ENCODE measurements at places on chromosomes 16 and 17.

- no peak for DNase-seq
These were observed 37.4 kb downstream of the CLEC16A start for GRCh38 chr16:10981697-10982216.

DNA sequence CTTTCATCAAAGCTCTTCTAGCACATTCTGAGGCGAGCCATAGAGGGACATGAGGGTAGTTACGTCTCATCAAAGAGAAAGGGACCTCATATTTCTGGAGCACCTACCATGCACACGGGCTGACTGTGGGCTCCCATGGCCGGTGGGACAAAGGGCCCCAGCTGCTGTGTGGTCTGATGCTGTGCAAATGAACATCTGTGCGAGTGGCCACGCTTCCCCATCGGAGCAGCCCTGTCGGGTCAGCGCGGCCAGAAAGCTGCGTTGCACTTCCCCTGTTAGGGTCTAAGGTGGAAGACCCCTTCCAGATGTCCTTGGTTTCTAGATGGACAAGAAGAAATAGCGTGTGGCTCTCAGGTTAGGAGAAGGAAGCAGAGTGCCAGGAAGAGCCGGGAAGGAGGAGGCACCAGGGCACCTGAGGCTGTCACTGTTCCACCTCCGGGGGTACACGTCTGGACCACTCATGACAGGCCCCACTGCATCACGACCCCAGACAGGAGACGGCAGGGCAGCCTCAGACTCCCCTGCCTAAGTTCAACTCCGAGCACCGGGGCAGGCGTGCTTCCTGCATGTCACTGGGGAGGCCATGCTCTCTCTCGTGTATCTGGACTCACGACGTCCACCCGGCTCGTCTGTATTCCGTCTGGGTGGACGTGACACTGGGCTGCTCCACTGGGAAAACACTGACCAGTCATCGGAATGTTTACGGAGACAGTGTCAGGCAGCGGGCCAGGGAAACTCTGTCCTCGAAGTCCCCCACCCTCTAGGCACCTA is 8.5 kb upstream of the BAIAP2 start:
- DNase-seq: no peak

DNA sequence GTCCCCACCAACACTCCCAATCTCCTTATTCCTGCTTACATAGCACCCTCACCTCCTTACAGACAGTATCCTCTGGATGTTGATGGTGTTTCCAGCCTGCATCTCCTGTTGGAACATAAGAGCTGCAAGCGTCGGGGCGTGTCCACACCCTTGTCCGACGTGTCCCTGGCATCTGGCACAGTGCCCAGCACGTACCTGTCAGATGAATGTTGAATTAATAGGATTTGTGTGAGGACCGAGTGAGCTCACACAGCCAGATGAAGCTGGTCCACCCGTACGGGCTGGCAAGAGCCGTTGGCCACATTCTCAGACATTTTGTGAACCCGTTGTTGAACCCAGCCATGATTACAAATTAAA is 12.2 kb upstream of the CBX4 start:
- no peak for DNase-seq

DNA sequence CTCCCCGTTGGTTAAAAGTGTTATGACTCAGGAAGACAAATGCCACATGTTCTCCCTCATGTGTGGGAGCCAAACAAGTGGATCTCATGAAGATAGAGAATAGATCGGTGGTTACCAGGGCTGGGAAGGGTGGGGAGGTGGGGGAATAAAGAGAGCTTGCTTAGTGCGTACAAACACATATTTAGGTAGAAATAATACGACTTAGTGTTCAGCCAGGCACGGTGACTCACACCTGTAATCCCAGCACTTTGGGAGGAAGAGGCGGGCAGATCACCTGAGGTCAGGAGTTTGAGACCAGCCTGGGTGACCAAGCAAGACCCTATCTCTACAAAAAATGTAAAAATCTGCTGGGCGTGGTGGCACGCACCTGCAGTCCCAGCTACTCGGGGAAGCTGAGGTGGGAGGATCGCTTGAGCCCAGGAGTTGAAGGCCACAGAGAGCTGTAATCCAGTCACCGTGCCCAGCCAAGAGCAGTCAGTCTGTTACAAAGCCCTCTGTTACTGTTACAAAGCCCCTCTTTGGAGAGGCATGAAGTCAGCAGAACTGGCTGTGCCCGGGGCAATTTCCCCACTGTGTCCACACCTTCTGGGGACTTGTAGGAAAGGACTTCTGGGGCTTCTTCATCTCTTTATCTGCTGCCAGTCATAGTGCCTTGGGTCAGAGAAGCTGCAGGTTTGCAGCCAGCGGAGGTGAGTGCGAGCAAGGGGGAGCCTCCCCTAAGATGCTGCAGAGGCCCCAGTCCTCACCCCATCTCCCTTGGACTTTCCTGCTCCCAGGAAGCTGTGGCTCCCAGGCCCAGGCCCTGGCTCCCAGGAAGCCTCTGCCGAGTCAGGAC is 4.3 kb upstream of the ALDH3A1 start:
- DNase-seq: no peak

DNA sequence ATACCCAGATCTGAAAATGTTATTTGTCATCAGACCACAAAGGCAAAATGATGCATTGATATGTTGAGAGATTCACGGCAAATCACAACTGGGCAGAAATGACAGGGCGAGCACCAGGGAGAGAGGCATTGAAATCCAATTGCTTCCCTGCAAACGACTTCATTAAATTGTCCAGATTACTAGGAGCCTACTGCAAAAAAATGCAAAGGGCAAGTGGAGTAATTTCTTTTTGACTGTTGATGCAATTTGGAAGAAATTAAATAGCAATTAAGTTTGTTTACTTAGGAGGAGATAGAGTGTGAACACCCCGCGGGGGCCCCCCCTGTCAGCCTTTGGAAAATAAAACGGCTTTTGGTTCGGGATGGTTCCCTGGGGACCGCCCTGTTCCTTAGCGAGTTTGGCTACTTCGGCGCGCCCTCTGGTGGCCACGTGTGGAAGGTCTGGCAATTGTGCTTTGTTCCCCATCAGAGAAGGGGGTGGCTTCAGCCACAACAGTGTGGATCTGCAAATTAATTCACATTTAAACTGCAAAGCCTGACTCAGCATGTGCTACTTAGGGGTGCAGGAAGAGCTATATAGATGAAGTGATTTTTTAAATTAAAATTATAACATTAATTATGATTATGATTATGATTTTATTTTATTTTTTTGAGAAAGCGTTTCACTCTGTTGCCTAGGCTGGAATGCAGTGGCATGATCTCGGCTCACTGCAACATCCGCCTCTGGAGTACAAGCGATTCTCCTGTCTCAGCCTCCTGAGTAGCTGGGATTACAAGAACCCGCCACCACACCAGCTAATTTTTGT is 14.5 kb upstream of the TMC7 start:
- DNase-seq: peak; percentile 68

DNA sequence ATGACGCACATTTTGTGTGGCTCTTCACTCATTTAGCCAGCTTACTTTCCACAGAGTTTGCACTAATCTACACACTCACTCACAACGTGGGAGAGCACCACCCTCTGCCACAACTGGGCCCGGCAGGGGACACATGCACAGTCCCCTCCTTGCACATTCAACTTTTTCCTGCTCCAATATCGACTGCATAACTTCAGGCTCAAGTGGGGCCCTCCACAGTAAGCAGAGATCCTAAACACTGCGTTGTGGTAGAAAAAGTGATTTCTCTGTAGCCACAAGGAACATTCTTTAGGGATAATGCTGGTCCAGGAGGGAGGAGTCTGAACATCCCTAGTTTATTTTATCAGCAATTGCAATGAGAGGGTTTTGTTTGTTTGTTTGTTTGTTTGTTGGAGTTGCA is 40.0 kb downstream of the MRPS23 start:
- DNase-seq: no peak

- DNase-seq: no peak
These were observed 57.3 kb downstream of the ABCC12 start for GRCh38 chr16:48098472-48098871.

DNA sequence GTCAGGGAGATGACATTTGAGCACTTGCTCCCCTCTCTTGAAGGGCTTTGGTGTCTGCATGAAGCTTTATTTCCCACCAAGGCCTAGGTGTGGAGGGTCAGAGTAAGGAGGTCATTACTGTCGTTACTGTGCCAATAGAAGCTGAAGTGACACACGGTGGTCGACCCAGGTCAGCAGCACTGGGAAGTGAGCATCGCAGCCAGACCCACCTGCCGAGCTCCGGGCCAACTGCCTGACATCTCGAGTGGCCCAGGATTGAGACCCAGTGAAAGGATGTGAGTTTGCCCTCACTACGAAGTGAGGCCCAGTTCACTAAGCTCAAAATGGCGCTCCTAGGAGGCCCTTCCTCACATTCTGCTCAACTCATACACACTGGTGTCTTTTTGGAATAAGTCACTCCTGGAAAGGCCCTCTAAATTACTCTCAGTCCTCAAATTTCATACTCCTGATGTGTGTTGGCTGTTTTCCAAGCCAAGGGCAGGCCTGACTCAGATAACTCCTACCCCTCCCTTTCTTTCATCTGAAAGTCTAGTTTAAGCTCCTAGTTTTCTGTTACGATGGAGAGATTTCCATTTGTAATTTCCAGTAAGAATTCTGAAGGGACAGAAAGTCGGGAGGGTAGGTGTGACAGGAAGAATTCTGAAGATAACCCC is 200.4 kb downstream of the LGALS9B start:
- no peak for DNase-seq

GRCh38 chr16:18024611-18025010 is 311.9 kb downstream of the NPIPA8 start:
- DNase-seq: no peak

DNA sequence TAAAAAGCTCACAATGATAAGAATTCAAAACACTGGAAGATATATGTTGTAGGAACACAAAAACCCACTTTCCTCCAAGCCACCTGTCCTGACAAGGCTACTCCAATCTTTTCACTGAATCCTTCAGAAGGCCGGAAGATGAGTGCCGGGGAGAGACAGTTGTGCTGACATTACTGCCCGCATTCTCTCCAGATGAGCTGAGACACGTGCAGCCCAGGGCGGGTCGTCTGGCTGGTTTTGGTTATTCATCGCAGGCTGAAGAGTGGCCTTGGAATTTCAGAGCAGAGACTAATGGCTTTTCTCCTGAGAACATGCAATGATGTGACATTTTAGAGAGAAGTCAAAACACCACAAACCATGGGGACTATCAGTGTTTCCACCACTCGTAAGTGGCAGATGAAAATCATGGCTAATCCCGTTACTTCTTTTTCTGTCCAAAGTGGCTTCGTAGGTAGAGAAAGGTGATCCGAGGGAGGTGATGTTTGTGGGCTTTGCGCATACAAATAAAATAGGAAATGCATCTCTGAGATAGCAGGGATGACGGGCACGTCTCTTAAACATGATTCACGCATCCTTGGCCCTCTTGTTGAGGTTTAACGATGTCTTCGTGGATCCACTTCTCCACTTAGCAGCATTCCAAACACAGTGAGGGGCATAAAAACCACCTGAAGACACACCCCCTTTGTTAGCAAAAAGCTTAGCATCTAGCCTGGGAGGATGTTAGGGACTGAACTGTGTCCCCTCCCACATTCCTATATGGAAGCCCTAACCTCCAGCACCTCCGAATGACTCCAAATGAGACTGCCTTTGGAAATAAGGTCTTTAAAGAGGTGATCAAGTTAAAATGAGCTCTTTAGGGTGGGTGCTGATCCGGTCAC is 134.0 kb downstream of the IRX3 start:
- DNase-seq: no peak

- no peak for DNase-seq
These were observed 34.8 kb downstream of the CYB5D2 start for GRCh38 chr17:4177806-4178205.

DNA sequence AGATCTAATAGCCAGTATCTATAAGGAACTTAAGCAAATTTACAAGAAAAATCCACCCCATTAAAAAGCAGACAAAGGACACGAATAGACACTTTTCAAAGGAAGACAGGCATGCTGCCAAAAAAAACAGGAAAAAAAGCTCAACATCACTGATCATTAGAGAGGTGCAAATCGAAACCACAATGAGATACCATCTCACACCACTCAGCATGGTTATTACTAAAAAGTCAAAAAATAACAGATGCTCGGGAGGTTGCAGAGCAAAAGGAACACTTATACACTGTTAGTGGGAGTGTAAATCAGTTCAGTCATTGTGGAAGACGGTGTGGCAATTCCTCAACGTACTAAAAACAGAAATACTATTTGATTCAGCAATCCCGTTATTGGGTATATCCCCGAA is 9.6 kb downstream of the STX8 start:
- DNase-seq: no peak

- DNase-seq: peak; percentile 84
These were observed 18.9 kb downstream of the MPG start for GRCh38 chr16:96935-97381.

GRCh38 chr16:56916571-56917403 is 15.2 kb upstream of the HERPUD1 start:
- DNase-seq: no peak

DNA sequence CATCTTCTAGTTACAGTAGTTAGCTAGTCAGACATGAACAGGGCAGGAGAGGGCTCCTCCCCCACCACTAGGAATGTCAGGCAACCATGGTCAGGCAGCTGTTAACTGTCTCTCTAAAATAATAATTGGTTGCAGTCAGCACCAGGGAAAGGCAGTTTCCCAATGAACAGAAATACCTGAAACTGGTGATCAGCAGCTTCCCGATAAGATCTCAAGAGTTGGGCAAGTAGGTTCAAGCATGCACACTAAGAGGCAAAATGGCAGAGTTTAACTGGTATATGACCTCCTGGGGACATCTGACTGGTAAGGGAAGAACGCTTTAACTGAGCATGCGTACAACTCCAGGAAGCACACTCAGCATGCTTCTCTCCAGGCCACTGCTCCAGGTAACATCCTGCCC is 12.6 kb upstream of the XYLT1 start:
- DNase-seq: no peak

DNA sequence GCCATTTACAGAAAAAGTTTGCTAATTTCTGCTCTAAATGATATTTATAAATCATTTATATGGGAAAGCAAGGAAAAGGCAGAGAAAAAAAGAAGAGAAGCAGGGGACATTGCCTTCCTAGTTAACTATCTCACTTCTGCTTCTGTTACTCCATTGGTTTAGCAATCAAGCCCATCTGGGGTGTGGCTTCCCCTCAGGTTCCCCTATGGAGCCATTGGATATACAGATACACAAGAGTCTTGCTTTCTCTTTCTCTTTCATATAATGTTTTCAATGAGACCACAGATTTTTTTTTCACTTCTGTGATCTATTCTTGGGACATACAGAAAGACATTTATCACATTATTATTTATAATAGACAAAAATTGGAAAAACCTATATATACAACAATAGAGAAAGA is 105.6 kb upstream of the TOM1L1 start:
- no peak for DNase-seq

GRCh38 chr17:6796017-6796886 is 20.2 kb downstream of the FBXO39 start:
- DNase-seq: no peak

DNA sequence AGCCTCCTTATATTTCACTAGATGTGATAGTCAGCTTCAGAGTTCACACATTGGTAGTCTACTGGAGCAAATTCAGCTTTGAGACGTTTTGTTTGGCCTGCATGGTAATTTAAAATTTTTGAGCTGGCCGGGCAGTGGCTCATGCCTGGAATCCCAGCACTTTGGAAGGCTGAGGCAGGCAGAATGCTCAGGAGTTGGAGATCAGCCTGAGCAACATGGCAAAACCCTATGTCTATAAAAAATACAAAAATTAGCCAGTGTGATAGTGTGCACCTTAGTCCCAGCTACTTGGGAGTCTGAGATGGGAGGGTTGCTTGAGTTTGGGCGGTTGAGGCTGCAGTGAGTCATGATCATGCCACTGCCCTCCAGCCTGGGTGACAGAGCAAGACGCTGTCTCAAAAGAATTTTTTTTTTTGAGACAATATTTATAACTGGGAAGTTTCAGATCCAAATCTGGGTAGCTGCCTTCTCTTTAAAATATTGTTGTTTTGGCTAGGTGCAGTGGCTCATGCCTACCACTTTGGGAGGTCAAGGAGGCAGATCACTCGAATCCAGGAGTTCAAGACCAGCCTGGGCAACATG is 4.8 kb upstream of the BLMH start:
- no peak for DNase-seq

All from activated T-helper 9 cell treated with anti-CD3 and anti-CD28 coated beads, Interleukin-2, amount 50 U/mL, for 16 hours (primary cell).